Panc1 (cell line): ENCODE measurements at places on chromosomes 16 and 17.

GRCh38 chr17:67216578-67217320 is 28.2 kb downstream of the HELZ start:
- DNase-seq = no peak

DNA sequence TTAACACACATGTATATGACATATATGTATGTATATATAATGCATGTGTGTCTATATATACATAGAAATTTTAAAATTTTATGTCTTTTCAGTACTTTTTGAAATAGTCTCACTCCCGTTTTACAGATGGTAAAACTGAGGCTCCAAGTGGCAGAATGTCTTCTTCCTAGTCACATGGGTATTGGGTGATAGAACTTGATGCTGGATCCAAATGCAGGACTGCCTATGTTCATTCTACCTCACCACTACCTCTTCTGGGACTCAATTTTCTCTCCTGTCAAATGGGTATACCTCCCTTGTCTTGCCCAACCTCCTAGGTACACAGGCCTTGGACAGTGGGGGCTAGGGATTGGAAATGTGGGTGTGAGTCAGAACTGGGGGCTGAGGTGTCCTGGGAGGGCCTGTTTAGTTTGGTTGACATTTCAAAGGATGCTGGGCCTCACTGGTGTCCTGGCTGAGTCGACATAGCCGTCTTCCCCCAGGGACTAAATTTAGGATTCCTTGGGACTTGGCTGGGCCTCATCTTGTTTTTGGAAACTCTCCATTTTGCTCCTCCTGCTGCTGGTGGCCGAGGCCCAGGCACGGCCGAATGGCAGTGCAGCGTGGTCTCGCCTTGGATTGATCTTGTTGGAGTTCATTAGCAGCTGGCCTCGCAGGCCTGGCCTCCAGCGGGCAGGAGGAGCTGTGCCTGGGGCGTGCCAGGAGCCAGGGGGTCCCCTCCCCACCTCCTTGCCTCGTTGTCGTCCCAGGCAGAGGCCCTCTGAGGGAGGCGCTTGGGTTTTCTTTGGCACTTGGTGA is 25.9 kb downstream of the NKD1 start:
- DNase-seq = no peak

DNA sequence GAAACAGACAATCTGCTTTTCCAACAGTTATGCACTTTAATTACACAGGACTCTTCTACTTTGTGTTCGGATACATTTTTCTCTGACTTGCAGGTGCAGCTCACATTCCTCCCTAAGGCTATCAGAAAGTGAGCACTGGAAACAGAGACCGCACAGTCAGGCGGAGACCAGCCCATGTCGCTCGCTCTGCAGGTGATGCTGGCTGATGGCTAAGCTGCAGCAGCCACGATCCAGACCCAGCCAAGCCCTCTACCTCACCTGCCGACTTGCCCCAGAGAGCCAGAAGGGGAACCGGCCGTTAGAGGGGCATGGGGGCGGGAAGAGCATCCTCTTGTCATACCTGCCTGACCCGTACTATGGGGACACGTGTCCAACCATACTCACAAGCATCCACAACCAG is 33.8 kb downstream of the MAP1LC3B start:
- no peak for DNase-seq

DNA sequence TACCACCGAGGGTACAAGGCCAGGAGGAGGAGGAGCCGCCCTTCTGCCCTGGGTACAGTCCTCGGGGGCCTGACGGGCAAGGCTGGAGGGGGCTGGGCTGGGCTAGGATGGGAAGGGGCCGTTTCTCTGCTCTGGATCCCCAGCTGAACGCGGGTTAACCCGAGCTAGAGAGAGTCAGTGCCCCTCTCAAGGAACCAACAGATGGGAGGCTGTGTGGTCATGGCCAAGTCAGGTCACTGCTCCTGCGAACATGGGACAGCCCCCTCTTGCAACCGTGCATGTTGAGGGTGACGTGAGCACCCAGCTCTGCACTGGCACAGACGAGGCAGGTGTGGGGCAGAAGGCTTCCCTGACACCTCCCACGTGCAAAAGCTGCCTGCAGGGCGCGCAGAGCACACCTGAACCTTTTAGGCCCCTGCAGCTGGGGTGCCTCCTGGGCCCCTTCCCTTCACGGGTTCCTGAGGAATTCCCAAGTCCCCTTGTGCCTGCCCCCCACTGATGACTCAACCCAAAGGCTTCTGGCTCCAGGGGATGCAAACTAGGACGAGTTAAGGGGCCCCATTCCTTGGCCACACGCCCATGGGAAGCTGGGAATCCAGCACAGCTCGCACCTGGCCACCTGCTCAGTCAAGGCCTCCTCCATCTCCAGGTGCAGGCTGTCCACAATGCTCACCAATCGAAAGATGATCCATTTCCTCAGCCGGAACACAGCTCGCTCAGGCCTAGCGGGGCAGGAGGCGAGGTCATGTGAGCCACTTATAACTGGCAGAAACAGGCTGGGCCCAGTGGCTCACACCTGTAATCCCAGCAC is 6.3 kb downstream of the MYBBP1A start:
- no peak for DNase-seq

GRCh38 chr16:69471121-69471520 is 46.7 kb downstream of the CYB5B start:
- DNase-seq = no peak

- DNase-seq = no peak
Measured at GRCh38 chr17:12122075-12122474, 101.4 kb downstream of the MAP2K4 start.

GRCh38 chr17:46782250-46782953 is 36.1 kb downstream of the WNT3 start:
- no peak for DNase-seq

- no peak for DNase-seq
Measured at GRCh38 chr17:35865412-35866340, 3.0 kb downstream of the HEATR9 start.

DNA sequence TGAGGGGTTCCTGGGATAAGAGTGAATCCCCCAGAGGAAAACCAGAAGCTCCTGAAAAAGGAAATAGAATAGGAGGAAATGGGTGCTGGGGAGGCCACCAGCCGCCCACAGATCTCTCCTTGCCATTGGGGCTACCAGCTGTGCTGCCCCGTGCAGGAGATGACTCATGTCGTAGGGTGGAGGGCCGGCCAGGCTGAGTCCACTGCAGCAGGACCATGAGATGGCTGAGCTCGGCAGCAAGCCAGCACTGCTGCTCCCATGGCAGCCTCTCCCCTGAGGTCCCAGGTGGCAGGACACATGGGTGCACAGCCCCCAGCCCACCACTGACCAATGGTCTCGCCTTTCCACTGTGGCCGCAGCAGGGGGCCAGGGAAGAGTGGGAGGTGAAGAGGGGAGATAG is 95.5 kb downstream of the GNAO1 start:
- no peak for DNase-seq

- peak; percentile 85 for DNase-seq
Measured at GRCh38 chr17:927611-928461, 51.7 kb downstream of the NXN start.

DNA sequence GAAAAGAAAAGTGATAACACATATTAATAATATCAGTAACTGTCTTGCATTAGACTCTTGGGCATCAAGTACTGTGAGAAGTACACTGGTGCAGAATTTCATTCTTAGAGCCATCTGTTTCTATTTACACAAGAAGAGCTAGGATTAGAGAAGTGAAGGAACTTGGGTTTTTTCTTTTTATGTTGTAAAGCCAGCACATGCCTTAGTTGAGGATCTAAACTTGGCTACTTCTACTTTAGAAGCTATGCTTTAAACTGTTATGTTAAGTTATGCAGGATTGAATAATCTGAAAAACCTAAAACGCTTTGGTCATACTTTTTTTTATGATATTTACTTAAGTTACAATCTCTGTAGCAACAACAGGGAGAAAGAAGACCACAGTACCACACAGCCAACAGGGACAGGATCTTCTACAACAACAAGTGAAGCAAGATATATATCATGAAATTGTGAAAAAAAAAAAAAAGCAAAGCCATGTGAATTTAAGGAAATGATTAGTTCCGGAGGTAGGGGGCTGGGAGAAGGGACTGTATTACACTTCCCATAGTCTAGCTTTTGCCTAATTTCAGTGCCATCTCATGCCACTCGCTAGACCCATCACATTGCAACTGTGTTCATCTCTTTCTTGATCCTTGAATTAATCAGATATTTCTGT is 305.1 kb upstream of the GOT2 start:
- DNase-seq = no peak

DNA sequence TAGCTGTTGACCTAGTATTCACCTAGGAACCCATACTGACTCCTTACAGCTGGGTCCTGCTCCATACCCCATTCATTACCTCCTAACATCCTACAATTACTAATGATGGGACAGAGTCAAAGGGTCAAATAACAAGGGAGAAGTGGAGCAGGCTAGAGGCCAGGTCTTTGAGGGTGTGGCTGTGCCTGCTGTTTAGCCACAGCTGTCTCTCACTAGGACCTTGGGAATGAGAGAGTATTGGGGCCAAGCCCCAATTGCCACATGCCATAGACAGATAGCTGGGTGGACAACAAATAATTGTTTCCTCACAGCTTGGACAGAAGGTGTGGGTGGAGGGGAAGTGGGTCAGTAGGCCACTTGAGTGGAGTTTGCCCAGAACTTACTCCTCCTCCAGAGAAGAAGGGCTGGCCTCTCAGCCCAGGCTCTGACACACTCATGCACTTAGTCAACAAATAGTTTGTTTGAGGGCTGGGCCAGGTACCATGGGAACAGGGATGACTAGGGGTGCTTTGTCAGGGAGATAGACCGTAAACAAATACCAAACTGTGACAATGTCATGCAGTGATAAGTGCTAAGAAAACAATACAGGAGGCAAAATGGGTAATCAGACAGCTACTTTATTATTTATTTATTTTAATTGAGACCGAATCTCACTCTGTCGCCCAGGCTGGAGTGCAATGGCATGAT is 10.2 kb upstream of the CENPT start:
- peak; percentile 78 for DNase-seq

DNA sequence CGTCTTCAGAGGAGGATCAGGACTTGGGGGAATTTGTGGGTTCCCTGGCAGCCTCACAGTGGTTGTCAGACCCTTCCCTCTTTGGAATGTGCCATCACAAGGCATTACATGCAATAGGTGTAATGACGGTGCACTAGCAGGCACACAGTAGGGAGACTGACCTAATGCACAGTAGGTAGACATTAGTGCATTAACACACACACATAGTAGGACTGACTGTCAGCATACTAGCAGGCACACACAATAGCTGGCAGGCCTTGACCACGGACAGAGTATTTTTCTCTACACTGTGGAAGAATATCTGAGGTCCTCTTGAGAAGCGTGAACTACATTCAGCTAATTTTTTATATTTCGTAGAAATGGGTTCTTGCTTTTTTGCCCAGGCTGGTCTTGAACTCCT is 10.9 kb upstream of the UBALD2 start:
- no peak for DNase-seq

- no peak for DNase-seq
Measured at GRCh38 chr16:78196502-78196901, 97.0 kb downstream of the WWOX start.

- DNase-seq = no peak
Measured at GRCh38 chr17:77872199-77872598, 86.3 kb upstream of the TNRC6C start.

- no peak for DNase-seq
Measured at GRCh38 chr17:21301593-21302550, 17.4 kb downstream of the MAP2K3 start.

GRCh38 chr17:67215991-67216421 is 29.0 kb downstream of the HELZ start:
- no peak for DNase-seq

- DNase-seq = no peak
Measured at GRCh38 chr17:63314761-63315160, 131.3 kb downstream of the CYB561 start.

DNA sequence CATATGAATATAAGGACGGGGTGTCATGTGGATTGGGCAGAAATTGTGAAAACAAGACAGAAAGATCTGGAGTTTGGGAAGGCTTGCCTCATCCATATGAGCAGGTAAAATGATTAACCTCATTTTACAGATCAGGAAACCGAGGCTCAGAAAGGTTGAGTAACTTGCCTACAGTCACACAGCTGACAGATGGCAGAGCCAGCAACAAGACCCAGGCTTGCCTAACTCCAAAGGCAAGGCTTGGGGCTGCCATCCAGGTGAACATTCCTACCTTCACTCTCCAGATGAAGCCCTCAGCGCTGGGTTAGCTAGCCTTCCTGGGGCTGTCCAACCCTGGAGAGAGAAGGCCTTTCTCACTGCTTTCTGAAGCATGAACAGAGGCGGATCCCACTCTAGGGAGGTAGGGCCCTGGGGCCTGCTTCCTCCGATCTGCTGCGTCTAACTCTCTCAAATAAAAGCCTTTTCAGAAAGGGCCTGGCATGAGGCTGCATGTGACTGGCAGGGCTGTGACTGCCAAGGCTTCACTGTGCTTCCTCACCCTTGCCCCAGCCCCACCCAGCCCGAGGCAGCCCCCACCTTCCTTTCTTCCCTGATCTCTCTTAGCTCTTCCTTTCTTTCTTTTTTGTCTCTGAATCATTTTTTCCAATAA is 107.8 kb downstream of the GNAO1 start:
- no peak for DNase-seq

DNA sequence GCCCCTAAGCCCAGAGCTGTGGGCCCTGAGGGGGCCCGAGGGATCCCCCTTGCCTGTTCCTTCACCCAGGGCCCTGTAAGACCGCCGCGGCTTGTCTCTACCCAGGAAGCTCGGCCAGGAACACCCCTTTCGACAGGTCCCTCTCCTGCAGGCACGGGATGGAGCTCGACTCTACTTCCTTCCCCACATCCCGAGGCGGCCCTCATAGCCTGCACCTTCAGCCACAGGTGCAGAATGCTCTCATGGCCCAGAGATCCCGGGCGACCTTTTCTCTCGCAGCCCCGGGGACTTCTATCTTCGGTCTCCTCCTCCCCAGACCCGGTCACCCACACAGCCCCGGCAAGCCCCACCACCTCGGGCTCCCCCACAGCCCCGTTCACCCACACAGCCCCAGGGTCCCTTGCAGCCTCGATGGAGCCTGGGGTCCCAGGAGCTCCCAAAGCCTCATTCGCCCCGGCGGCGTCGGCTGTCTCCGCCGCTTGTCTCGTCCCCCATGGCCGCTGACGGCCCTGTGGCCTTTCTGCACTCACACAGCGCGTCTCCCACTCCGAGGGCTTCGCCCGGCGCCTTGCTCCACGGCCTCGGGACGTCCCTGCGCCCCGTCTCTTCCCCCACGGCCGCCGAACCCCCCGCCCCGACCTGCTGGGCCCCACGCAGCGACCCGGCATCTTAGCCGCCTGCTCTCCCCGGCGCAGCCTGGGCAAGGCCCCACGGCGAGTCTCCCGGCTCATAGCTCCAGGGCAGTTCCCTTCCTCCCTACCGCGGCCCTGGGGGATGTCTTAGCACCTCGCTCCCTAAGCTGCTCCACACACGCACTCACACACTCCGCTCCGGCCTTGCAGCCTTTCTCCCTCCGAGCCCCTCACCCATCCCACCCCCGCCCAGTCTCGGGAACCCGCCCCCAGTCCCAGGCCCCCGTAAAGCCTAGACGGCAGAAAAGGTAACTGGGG is 650 bp downstream of the KIAA0753 start:
- DNase-seq = no peak

- DNase-seq = no peak
Measured at GRCh38 chr16:677316-678190, 2.1 kb downstream of the RHBDL1 start.
